Fibroblast of villous mesenchyme (primary cell): ENCODE measurements at places on chromosomes 16 and 17. TPM values are rescaled to one million over a fixed set of nuclear protein-coding genes. Genes with fewer than 3 reads are reported as not detected.

DNA sequence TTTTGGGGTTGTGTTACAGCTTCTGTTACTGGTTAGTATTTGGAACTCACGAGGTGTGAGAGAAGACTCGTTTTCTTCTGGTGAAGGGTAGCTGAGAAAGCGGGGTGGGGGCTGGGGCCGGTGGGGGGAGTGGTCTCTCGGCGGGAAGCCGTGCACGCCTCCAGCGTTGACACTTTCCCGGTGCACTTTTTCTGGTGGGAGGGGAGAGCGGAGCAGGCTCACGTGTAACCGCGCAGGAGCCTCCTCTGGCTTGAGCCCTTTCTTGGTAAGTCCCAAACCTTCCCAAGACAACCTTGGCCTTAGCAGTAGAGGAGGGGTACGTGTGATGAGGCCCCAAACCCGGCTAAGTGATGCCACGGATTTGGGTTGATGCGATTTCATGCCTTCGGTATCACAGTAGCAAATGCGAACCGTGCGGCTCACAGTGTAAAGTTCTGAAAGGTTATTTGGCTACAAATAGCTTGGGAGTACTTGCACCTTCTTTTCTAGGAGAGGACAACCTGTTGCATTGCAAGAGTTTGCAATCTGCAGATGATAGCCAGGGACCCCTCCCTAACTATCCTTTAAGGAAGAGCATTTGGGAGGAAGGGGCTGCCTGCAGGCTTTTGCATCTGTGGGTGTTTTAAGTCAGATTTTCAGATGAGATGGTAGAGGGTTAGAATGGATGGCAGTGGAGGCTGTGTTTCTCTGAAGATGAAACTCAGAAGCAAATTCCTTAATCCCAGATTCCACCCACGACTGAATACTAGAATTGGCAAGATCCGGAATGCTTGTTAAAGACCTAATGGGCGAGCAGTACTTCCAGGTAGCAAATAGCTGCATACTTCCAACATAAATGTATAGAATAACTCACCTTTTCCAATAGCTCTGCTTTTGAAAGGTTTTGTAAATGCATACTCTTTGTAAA lies 1.5 kb downstream of the HLF start:
- DNase-seq = no peak

Gene KRTAP4-6
- total RNA-seq = not detected in 2 replicates

Gene CHST5
- under 0.01 TPM in 1 of 2 replicates, not detected in the other for total RNA-seq

- DNase-seq = no peak
Observed at GRCh38 chr17:45975640-45976295, 23.3 kb upstream of the STH start.

Gene CTRL
- total RNA-seq = 1.3 TPM in 1 of 2 replicates, not detected in the other

DNA sequence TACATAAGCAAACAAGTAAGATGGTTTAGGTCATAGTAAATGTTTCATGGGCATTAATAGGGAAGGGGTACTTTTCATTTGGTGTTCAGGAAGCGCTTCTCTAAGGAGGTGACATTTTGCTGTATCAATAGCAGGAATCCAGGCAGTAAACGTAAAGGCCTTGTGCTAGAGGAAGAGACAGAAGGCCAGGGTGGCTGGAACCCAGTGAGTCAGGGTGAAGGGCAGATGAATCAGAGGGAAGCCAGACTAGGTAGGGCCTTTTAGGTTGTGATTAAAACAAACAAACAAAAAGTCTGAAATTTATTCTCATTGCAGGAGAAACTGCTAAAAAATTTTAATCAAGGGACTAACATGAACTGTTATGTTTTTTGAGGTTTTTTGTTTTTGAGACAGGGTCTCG lies 6.5 kb downstream of the BMERB1 start:
- peak; percentile 56 for DNase-seq

GRCh38 chr16:87918338-87918737 lies 18.0 kb downstream of the CA5A start:
- peak; percentile 13 for DNase-seq

DNA sequence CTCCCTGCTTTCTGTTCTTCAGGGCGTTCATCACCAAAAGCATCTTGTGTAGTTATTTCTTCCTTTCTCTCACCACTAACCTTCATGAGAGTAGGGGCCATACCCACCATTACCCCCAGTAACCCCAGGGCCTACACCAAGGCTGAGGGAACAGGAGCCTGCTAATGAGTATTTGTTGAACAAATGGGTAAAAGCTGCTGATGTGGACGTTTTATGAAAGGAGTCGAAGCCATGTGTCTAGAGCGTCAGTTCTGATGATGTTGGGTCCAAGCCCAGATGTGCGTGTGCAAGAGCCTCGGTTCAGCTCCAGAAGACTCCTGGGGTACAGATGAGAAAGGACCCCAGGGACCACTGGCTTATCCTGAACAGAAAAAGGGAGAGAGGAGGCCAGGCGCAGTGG lies 77.1 kb upstream of the TBC1D3K start:
- DNase-seq = no peak

- DNase-seq = peak; percentile 90
Observed at GRCh38 chr17:13306310-13306962, 288.6 kb upstream of the ELAC2 start.

GRCh38 chr16:330741-331140 lies 21.8 kb downstream of the AXIN1 start:
- peak; percentile 34 for DNase-seq

- no peak for DNase-seq
Observed at GRCh38 chr16:87194172-87194571, 123.0 kb downstream of the C16orf95 start.

Gene KRTAP4-1
- total RNA-seq = not detected in 2 replicates

- no peak for DNase-seq
Observed at GRCh38 chr16:88057656-88058055, 106.4 kb downstream of the BANP start.

DNA sequence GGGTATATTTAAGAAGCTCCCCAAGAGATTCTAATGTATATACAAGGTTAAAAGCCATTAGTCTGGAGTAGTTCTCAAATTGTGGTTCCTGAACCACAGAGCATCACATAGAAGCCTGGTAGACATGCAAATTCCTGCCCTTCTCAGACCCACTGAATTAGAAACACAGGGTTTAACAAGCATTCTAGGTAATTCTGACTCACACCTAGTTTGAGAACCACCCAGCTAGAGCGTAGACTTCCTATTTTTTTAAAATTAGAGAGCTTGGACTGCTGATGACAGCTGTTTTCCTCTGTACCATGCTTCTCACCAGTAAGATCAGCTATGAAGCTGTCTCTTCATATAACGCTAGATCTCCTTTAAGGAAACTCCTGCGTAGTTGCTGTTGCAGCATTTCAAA lies 50.6 kb downstream of the HS3ST3B1 start:
- no peak for DNase-seq

GRCh38 chr17:41338961-41339485 lies 11.6 kb downstream of the KRT33A start:
- peak; percentile 81 for DNase-seq

Gene TBC1D3D
- under 0.01 TPM in 1 of 2 replicates, not detected in the other for total RNA-seq

- DNase-seq = no peak
Observed at GRCh38 chr17:65055280-65055707, 1.2 kb downstream of the GNA13 start.

DNA sequence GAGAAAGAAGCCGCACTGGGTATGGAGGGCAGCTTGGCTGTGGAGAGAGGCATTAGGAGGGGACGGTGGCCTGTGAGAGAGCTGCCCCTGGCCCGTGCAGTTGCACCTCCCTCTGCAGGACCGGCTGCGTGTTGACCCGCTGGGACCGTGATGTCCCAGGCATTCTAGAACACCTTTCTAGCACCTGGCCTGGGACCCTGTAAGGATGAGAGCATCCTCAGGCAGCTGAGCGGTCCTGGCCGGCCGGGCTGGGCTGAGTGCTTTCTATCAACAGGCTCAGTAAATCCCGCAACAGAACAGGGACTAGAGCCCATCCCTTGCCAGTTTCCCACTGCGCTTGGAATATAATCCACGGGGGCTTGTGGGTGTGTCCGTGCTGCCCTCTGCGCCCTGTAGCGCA lies 14.7 kb downstream of the TBC1D24 start:
- no peak for DNase-seq

Gene KRT13
- not detected in 2 replicates for total RNA-seq

- no peak for DNase-seq
Observed at GRCh38 chr17:40824015-40824832, 1.8 kb upstream of the KRT10 start.

Gene NPIPB13
- total RNA-seq = 0.97 TPM in 1 of 2 replicates, not detected in the other

DNA sequence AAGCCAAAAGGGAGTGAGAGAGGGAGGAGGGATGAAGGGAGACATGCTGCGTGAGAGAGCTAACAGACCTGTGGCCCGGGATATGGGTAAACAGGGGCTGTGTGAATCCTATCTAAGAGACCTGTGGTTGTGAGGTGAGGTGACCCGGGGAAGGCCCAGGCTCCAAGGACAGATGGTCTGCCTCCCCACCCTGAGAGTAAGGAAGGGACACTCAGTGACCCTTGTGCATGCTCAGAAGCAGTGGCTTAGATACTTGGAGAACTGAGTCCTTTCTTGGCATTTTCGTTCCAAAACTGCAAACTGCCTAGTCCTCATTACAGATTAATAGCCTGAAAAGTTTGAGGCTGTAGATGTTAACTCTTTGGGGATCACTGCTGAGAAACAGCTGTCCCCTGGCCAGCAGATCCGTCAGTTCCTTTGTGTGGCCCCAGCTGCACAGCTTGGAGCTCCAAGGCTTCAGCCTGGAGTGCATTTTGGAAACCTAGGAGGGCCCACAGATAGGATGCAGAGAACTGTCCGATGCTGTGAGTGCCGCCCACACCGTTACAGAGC lies 121.6 kb downstream of the SMG6 start:
- no peak for DNase-seq

DNA sequence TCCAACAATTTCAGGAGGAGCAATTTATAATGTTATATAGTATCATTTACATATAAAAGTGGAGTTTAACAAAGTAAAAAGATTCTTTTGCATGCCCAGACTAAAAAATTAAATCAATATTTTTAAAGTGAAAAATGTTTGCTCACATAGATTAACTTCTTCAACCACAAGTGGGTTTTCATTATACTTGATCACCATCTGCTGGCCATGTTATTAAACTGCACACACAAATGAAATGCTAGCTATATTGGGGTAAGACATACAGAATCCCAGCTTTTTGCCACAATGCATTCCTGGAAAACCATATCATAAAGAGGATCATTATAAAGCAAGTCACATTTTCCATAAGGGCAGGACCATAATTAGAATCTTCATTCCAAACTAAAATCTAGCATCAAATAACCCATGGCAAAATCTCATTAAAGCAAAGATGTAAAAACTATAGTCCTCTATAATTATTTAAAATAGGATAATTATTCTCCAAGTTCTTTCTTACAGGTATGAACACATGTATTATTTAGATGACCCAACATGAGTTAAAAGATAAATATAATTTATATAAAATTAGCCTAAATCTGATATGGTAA lies 26.3 kb downstream of the CEP112 start:
- DNase-seq = peak; percentile 76

DNA sequence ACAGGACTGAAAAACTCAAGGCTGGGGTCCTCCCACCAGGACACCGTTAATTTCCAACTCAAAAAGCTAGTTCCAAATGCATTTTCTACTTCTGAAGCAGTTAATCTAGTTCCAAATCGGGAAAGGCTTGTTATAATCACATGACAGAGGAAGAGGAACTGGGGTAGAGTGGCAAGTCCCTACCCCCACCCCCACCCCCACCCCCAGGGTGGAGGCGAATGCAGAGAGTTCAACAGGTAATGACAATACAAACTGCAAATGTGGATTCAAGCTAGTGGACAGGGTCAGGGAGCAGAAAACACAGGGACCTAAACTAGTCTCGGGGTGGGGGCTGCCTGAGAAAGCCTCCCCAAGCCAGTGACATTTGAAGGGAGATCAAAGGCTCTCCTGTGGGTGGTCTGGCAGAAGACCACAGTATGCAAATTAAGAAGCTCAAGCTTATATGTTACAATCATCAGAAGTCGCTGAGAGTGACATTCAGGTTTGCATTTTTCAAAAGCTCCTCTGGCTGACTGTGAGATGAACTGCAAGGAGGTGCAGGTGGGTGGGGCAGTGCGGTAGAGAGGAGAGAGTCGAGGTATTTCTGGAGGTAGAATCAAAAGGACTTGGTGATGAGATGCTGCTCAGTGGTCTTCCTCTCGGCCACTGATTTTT lies 56.4 kb upstream of the SLC25A19 start:
- no peak for DNase-seq

- DNase-seq = no peak
Observed at GRCh38 chr17:81909966-81910839, 996 bp downstream of the PCYT2 start.

Gene HOXB1
- total RNA-seq = not detected in 2 replicates

- DNase-seq = no peak
Observed at GRCh38 chr17:32940706-32941390, 12.9 kb downstream of the TMEM98 start.

GRCh38 chr16:31072540-31073141 lies 1.4 kb downstream of the ZNF668 start:
- DNase-seq = peak; percentile 46

Gene C1QL1
- total RNA-seq = 0.43 and 0.97 TPM in 2 replicates
